NCI-H510A (cell line): ENCODE measurements at places on chromosomes 3 and 15.

- no peak for DNase-seq
Observed at GRCh38 chr3:13708871-13709595, 160.1 kb downstream of the FBLN2 start.

- DNase-seq = no peak
Observed at GRCh38 chr3:14319654-14320182, 82.7 kb upstream of the SLC6A6 start.

DNA sequence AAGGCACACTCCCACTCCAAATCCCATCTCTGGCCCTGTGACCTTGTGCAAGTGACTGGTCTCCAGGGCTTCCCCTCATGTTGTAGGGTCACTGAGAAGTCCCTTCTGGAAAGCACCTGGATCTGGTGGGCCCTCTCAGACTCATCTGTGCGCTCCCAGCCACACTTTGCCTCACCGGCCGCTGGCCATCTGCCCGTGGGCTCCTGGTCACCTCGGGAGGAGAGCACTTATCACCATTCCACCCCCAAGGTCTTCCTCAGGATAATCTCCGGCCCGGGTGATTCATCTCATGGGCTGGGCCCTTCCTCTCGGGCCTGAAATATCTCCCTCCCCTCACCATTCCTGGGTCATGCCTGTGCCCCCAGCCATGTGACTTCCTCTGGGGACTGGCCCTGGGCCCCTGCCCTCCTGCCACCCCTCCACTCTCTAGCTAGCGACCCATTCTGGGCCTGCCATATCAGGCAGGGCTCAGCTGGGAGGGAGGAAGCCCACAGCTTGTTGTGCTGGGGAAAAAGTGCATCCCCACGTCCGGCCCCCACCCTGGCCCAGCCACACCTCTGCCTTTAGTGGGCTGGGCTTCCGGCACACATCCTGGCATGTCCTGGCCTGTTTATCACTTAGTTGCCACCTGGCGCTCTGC, 10.6 kb upstream of the WNT7A start:
- no peak for DNase-seq

DNA sequence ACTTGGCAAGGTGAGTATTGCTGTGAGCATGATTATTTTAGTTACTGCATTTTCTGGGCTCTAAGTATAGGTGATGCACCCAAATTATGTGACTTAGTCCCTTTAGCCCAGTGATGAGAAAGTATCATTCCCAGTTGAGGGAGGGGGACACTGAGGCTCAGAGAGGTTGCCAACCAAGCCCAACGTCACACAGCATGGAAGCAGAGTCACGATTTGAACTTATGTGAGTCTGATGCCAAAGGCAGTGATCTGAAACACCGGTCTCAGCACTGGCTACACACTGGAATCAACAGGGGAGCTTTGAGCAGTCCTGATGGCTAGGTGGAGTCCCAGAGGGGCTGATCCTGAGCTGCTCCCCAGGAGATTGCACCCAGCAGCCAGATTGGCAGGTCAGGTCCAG, 39.5 kb upstream of the SLC6A6 start:
- no peak for DNase-seq

GRCh38 chr3:45112939-45113338, 33.2 kb downstream of the CDCP1 start:
- no peak for DNase-seq

GRCh38 chr15:35312344-35312743, 227.2 kb upstream of the NANOGP8 start:
- DNase-seq = no peak

GRCh38 chr3:48989126-48989795, 780 bp upstream of the P4HTM start:
- DNase-seq = no peak

DNA sequence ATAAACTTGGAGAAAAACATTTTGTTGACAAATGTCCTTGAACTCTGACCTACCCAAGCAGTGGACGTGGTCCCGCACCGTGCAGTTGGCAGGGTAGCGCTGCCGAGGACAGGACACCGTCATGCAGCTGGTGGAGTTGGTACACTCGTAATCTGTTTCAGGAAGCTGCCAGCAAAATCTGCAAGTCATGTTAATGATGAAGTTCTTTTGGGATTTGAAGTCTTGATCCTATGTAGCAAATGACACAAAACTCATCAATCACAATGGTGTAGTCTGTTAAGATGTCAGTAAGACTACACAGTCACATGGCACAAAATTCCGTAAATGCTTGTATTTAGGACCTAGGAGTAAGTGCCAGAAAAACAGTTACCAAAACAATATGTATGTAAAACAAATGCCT, 5.5 kb downstream of the TM2D3 start:
- DNase-seq = no peak

DNA sequence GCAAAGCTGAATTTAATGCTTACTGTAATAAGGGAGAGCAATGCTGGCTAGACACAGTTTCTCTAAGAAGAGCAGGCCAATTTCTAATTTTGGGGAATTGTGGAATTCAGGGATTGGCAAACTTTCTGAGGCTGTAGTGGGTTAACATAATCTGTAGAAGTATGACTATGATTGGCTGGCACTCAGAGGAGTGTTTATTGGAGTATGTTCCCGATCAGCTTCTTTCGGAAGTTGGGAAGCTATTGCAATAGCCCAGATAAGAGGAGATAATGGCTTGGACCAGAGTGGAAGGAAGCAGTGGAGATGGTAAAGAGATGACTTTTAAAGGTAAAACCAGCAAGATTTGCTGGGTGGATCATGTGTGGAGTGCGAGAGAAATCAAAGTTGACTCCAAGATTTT, 19.4 kb downstream of the TMOD3 start:
- DNase-seq = no peak

- DNase-seq = no peak
Observed at GRCh38 chr3:27756877-27757276, 34.8 kb upstream of the EOMES start.

GRCh38 chr3:10706156-10706739, 109.8 kb upstream of the SLC6A11 start:
- DNase-seq = no peak

- DNase-seq = no peak
Observed at GRCh38 chr3:66675366-66675765, 174.5 kb upstream of the LRIG1 start.

- DNase-seq = no peak
Observed at GRCh38 chr3:53346514-53346913, 829 bp downstream of the DCP1A start.

DNA sequence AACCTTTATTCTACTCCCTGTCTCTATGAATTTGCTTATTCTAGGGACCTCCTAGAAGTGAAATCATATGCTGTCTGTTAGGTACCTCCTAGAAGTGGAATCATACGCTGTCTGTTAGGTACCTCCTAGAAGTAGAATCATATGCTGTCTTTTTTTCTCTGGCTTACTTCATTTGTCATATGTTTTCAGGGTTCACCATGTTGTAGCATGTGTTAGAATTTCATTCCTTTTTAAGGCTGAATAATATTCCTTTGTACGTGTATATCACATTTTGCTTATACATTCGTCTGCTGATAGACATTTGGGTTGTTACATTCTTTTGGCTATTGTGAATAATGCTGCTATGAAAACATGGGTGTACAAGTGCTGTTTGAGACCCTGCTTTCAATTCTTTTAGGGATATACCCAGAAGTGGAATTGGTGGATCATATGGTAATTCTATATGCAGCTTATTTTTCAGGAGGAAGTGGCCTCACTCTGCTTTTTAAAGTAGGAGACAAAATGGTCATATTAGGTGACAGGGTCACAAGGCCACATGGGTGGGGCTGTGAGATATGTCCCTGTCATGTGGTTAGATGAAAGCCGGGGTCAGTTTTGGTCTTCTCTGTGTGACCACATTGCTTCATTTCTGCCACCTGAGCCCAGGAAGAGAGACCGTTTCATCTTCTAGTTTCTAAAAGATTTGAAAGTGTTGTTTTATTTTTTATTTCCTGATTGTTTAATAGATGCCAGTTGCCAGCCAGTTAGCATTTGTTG, 76.7 kb downstream of the FLNB start:
- DNase-seq = no peak

DNA sequence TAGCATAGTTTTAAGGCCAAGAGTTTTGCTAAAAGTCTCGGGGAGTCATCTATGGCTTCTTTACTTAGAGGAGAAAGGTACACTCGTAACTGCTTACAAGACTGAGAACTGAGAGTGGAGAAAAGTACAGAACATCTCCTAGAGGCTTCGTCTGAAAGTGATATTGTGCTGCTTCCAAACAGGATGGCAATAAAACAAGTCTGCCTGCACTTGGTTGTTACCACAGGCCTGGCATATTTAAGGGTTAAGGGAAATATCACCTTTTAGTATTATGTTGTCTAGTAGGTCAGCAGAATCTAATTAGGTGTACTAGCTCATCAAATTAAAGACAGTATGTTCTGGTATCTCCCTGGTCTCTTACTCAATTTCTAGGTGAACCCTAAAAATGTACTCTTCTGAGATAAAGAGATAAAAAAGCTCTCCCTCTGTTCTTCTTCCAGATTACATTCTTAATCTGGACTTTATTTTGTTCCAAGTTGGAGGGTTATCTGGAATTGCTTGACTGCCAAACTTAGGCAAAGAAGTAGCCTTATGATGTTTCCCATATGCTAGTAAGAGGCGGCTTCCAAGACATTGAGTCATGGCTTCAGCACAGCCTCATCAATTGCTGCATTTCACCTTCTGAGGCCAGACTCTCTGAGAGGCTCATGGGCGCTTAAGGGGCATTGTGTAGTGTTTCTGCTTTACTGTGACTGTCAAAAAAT, 181.3 kb downstream of the LSAMP start:
- no peak for DNase-seq

GRCh38 chr15:81030301-81030750, 29.6 kb downstream of the TLNRD1 start:
- DNase-seq = no peak

GRCh38 chr3:85605066-85605465, 646.3 kb downstream of the CADM2 start:
- DNase-seq = no peak

DNA sequence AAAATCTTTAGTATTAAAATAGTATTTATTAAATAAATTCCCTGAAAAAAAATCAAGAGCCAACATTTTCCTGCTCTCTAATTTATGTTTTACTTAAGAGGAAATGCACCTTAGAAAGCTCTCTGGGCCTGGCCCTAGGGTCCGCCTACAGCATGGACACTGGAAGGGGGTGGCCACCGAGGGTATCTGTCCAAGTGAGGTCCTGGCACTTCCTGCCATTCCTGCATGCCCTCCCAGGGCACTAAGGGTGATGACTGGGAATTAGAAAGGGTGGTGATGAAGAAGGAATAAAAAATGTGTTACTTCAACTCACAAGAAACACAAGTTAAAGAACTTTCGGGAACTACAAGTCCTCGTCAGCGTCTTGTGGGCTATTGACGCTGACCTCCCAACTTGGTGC, 92.8 kb downstream of the MAGI1 start:
- DNase-seq = no peak

DNA sequence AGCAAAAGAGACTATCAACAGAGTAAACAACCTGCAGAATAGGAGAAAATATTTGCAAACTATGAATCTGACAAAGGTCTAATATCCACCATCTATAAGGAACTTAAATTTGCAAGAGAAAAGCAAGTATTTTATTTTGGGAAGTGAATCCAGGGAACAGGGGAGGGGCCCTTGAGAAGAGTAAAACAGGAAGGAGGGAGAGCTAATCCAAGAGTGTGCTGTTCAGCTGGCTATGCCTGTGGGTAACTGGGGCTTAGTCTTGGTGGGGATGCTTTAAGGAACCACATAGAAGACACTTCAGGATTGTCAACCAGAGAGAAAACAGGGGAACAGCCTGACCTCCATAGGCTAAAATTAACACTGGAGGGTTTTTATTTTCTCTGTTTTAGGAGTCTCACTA, 3.9 kb upstream of the HHLA2 start:
- no peak for DNase-seq

- no peak for DNase-seq
Observed at GRCh38 chr3:171454041-171454440, 6.2 kb downstream of the TNIK start.

- no peak for DNase-seq
Observed at GRCh38 chr3:189277711-189278110, 105.9 kb downstream of the TPRG1 start.
